Islet precursor cell (in vitro differentiated cells): ENCODE measurements at places on chromosomes 16 and 17.
A peak's percentile ranks its signal among the peaks of the same experiment; 100 is the strongest.

GRCh38 chr16:53933407-53933806 lies 229.5 kb downstream of the FTO start:
- no peak for DNase-seq

DNA sequence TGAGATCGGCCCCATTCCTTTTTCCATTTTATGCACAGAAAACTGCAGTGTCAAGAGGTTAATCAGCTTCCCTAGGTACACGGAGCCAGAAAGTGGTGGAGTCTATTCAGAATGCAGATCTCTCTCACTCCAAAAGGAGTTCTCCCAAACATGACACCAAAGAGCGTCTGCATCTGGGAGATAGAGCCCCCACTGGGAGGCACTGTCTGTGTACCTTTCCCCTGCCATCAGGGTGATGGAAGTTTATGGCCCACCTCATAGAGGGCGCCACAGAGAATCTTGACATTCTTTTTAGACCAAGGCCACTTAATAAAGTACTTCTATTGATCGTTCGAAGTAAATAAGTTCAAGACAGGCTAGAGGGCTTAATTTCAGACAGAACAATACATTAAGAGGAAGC lies 493.7 kb upstream of the ERCC4 start:
- peak; percentile 58 for DNase-seq

DNA sequence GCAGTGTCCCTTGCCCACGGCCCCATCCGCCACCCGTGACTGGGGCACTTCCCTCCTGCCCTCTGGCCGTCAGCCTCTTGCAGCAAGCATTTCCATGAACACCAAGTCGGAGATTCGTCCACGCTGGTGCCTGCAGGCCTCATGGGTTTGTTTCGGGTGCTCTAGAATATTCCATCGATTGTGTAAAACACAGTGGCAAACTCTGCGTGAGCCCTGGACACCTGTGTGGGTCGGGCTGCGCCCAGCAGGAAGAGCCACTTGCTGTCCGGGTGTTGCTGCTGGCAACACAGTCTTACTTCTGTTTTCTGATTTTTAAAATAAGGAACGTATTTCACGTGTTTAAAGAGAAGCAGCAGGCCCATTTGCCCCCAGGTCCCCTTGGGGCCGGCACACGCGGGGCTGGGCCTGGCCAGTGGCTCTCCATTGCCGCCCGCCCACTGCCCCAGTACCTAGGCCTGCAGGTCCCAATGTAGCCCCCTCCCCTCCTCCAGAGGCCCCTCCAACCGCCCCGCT lies 10.0 kb downstream of the CYBC1 start:
- no peak for DNase-seq

- DNase-seq: no peak
These were observed 19.1 kb downstream of the GSPT1 start for GRCh38 chr16:11896486-11897176.

DNA sequence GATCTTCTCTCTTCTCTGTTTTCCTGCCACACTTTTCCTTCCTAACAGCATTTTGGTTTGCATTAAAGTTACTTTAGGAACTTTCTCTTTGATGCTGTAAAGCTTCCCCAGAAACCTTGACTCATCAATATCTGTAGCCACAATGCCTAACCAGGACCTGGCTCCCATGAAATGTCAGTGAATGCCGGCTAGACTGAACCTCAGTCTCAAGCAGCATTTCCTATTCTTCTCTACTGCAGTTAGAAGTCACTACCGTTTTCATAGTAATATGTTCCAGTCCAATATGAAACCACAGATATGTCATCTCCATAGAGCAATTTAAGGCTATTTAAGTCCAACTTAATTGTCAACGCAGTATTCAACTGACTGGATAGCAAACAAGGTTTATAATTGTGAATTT lies 28.9 kb downstream of the ITFG1 start:
- DNase-seq: no peak

DNA sequence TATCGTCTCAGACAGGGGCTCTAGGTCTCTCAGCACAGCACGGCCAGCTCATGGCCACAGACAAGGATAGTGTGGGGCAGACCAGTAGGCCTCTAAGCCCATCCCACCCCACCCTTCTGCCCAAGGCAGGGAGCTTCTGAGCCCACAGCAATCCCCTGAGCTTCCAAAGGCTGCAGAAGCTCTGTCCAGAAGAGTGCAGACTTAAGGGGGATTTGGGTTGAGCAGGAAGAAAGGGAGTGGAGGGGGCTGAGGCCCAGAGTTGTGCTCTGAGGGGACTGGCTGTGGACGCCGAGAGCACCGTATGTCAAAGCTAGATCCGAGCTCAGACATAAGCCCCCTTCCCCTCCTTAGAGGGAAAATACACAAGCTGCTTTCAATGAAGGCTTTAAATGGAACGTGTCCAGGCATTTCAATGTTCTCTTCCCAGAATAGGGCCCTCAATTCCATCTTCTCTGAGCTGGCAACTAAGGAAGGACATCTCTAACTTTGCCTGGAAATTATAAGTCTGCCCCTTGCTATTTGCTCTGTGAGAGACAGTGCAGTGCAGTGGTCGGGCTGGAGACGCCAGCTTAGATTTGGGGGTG lies 116.4 kb upstream of the RPL38 start:
- DNase-seq: no peak

DNA sequence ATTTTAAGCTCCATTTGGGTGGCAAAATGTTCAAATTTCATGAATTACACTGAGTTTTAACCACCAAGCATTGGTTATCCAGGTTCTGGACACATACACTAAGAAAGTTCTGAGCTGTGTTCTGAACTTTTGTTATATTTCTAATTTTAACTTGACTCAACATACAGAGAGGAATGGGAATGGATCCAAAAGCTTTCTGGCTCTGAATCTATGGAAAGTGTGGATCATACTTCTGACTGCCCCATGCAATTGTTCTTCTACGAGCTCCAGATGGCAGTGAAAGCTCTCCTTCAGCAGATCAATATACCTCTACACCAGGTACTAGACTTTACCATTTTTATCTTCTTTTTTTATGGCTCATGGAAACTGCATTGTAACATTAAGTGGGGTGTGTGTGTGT lies 113.0 kb upstream of the NOG start:
- DNase-seq: no peak

DNA sequence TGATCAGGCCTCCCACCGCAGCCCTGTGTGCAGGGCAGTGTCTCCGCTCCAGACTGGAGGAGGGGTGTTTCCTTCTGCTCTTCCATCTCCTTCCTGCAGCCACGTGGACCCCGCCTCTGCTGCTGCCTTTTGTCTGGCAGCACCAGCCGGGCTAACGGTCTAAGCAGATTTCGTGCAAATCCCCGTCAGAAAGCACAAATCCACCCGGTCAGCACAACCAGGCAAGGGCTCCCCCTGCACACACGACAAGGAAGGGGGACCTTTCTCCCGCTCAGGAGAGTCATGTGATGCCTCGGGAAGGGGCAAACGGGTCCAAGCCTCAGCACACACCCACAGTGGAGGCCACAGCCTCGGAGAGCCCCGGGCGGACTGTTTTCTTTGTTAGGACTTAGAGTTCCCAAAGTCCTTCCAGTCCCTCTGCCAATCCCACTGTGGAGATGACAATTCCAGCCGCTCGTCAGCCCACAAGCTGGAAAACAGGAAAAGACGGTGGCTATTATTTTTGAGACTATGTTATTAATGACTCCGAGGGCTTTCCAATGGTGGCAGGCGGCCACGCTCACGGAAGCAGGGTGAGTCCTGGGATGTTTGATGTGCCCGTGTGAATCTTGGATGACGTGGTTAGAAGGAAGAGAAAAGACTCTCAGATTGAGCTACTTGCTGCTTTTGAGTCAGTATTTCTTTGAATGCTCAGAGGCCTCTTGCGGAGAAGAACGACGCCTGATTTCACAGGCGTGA lies 22.5 kb upstream of the MEAK7 start:
- DNase-seq: no peak

DNA sequence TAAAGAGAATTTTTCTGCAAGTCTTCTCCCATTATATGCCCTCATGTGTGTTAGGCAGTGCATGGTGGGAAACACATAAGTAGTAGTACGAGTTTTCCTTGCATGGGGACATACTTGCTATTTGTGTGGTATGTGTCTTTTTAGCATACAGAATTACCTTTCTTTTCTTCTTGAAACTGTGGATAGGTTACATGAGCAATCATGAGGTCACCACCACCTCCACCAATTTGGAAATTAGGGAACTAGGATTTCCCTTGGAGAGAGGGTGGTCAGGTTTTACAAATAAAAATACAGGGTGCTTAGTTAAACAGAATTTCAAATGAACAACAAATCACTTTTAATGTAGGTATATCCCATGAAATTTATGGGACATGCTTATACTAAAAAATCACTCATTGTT lies 16.3 kb upstream of the AMZ2 start:
- no peak for DNase-seq
